ENCODE measurements at places on chromosomes 4 and X.

GRCh38 chr4:153799694-153800074 lies 10.8 kb upstream of the SFRP2 start:
- DNase-seq, result no peak

GRCh38 chr4:76197971-76198410 lies 15.6 kb downstream of the SCARB2 start:
- peak; percentile 27 for DNase-seq

GRCh38 chrX:11040405-11040804 lies 70.7 kb upstream of the HCCS start:
- no peak for DNase-seq

DNA sequence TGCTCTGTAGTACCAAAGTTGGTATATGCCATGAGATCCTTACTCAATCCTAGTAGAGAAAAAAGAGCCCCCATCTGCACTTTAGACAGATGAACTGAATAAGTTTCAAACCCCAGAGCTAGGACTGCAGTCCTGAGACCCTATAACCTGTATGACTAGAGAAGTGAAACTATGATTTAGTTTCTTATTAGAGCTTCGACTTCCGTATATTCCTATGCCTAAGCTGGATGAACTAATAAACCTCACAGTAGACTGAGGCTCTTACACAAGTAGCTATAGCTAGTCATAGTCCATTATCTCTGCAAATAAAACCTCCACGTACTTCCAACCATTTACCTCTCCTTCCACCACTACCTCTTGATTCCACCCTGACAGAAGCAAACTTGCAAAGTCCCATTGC lies 6.3 kb upstream of the OTUD4 start:
- DNase-seq, result no peak

- DNase-seq, result peak; percentile 86
These were observed 177.7 kb upstream of the PPARGC1A start for GRCh38 chr4:24067367-24068193.

DNA sequence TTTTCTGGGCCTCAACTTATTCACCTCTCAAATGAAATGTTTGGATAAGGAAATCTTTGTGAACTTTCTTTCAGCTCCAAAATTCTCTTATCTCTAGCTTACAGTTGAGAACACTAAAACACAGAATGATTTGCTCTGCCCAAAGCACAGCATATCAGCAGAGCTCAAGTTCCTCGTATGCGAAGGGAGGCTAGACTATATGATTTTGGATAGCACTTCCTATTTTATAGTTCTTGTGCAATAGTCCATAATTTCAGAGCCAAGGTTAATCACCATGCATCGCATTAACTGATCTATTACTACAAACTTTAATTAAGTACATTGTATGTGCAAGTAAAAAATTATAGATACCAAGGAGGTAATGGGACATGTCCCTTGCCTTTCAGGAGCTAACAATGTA lies 27.0 kb upstream of the KLHL13 start:
- no peak for DNase-seq

DNA sequence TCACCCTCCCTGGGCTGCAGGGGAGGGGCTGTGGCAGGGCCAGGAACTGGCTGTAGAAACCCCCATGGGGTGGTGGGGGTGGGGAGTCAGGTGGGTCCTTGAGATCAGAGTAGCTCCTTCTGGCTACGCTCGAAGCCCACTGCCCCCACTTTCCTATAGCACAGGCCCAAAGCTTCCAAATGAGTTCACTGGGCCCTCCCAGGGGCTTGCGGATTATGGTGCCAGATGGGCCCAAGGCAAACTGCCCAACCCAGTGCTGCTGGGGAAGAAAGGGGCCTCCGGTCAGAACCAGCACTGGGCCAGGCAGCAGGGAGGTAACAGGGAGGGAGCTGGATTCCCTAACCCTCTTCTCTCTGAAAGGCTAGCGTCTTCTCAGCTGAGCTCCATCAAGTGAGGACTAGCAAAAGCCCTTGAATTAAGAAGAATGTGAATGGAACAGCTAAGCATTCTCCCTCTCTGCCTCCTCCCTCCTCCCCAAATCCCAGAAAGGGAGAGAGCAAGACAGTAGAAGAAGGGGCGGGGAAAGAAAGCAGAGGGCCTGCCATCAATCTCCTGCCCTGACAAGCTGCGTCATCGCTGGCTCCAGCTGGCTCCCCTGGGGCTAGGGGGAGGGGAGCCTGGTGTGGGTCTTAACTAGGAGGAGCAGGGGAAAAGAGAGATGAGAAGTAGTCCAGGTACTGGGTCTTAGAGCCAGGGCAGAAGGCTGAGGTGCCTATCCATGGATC lies 34.7 kb downstream of the FRMPD3 start:
- DNase-seq, result peak; percentile 29

DNA sequence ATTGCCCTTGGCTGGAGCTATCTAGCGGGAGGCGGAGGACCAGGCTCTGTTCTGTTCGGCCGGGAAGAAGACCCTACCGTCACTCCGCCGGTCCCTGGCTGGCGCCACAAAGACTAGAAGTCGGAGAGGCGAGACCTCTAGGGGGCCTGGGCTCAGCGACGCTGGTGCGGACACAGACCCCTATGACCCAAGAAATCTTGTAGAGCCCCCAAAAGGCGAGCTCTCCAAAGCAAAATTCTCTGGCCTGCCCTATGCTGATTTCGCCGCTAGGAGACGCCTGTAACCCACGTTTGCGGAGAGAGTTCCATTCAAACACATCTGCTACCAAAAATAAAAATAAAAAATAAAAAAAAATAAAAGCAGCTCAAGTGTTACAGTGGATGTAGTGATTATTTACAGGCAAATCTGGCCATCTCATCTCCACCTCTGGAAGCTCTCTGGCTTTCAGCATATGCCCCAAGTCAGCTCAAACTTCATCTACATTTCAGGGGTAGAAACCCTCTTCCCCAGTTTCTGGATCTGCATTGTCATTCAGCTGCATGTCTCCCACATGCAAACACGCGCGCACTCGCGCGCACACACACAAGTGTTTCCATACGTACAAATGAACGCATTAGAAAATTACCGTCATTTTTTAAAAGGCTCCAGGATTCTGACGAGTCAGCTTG lies 2.4 kb upstream of the PCDH10 start:
- DNase-seq, result peak; percentile 63

GRCh38 chr4:109128589-109128988 lies 173.9 kb downstream of the COL25A1 start:
- no peak for DNase-seq

DNA sequence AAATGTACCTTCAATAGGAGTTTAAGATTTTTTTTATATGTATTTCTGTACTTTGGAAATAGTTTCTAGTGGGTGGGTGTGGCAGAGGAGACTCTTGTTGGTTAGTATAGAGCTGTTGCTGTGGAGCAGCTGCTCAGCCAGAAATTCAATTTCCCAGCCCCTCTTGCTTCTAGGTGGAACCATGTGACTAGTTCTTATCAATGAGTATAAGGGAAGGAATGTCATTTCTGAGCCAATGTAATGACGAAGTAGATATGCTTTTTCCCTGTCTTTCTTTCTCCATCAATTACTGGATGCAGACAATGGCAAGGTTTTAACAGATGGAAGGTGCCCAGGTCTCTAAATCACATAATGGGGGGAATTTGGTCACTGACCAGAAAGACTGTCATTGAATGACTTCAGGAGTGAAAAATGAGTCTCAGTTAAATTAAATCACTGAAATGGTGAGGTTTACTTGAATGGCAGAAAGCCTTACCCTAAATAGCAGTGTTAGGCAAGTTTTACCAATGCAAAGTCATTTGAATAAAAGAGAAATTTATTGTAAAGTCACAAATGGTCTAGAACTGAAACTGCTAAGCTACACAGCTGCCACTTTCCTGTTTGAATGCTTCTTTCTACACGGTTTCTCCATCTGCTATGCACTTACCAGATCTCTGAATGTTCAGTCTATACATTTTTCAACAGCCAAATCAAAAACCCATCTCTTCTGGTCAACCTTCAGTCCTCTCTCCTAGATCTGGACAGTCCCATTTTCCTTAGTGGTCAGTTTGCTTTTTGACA lies 795.4 kb upstream of the MAGEB2 start:
- no peak for DNase-seq

DNA sequence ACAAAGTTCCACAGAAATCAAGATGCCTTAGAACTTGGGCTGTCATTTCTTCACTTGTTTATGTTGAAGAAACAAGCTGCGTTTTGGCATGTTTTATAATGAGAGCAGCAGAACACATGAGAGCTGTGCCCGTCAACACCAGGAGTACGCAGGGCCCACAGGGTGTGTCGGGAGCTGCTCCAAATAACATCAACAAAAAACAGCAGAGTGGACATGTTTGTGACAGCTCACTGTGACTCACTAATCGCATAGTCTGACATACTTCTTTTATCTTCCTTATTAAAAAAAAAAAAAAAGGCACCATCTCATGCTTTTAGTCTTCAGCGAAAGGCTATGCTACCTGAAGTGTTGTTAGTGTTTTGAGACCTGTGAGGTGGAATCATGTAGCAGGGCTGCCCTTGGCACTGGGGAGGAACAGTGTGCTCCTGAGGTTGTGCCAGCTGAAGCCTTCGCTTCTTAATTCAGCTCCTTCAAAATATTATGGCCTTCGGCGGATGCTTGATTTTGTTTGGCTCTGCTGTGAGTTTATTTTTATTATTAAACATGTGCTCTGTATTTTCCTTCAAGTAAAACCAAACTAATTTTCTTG lies 32.8 kb downstream of the FHDC1 start:
- DNase-seq, result peak; percentile 68

DNA sequence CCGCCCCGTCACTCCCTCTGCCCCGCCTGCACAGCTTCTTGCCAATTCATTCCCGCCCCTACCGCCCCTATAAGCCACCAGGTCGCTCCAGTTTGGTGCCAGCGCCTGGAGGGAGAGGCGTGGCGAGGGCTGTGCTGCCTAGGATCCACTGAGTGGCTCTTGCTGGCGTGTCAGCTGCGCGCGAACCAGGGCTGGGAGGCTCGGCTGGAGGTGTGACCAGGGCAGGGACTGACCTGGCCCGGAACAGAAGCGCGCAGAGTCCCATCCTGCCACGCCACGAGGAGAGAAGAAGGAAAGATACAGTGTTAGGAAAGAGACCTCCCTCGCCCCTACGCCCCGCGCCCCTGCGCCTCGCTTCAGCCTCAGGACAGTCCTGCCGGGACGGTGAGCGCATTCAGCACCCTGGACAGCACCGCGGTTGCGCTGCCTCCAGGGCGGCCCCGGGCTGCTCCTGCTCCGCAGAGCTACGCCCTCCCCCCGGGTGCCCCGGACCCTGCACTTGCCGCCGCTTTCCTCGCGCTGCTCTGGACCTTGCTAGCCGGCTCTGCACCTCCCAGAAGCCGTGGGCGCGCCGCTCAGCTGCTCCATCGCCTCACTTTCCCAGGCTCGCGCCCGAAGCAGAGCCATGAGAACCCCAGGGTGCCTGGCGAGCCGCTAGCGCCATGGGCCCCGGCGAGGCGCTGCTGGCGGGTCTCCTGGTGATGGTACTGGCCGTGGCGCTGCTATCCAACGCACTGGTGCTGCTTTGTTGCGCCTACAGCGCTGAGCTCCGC lies at the start of gene GPR78:
Gene GPR78 (plus strand): TSS at position 72 of the 773 bp plus-strand sequence. CDS start 591 bp downstream, at position 663.
- no peak for DNase-seq

DNA sequence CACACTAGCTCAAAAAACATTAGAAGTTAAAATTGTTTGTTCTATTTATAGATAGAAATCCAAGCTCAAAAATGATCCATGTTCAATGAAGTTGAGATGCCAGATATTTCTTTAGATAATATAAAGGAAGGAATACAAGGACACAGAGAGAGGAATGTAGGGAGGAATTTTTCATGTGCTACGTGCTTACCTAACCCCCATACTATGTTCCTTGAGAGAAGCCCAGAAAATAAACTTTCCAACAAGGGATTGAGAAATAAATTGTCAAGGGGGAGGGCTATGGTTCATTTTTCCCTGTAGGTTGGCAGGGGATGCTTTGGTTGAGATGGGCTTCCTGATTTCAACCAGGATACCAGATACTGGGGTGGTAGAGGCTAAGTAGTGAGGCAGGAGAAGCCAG lies 15.6 kb upstream of the ADH5 start:
- no peak for DNase-seq

DNA sequence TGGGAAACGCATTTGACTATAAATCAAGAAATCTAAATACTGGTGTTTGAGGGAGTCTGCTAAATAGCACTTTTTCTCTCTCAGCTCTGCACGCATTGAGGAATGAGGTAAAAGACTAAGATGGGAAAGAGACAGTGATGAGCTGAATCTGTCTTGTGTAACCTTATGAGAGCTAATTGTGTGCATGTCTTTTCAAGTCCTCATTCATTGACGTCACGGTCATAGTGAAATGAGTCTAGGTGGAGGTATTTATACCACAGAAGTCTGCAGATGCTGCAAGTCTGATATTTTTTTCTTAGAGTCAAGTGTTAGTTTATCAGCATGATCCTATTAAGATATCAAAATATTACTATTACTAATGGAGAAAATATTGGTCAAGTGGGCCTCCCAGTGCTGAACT lies 361.5 kb upstream of the HS3ST1 start:
- DNase-seq, result no peak

DNA sequence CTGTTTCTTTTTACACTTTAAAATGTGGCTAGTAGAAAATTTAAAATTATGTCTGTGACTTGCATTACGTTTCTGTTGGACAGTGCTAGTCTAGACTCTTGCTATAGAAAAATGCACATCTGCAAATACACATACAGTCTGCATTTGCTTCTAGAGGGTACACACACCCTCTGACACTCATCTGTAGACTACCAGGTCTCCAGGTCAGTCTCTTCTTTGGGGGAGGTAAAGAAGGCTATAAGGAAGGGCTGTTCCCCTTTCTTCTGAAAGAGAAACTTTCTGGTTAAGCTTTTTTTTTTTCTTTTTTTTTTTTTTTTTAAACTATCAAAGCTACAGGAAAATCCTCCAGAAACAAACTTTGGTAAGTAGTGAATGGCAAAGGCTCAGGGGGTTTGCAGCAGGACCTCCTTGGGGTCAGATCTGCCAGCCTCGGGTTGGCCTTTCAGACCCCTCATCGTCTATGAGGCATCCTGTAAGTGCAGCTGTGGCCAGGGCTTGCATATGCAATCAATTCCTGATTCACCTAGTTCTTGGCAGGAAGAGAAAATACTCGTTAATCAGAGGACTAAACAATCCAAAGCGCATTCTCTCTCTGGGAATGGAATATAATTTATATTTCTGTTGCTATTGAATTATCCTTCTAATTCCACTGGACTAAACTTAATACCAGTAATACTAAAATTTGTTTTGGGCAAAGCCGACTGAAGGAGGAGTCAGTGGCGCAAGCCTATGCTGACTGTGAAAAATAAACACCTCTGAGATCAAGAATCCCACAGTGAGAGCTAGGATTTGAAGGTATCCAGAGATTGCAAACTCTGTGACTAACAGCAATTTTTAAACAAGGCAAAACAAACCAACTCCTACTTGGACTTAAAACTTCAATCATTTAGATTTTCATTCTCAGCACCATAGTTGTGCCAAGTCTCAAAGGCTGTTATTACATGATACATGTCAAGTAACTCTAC lies 109.3 kb upstream of the TBC1D9 start:
- no peak for DNase-seq

GRCh38 chr4:42627885-42628646 lies 28.8 kb downstream of the ATP8A1 start:
- no peak for DNase-seq

DNA sequence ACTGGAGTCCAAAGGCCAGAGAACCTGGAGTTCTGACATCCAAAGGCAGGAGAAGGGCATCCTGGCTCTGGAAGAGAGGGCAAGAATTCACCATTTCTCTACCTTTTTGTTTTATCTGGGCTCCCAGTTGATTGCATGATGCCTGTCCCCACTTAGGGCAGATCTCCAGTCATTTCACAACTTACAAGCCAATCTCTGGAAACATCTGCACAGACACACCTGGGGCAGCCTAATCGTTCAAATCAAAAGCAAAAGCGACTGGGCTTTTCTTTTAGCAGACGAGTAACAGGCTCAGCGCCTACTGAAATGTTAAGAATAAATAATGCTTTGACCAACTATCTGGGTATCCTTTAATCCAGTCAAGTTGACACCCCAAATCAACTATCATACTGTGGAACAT lies 136.0 kb upstream of the NPY2R start:
- DNase-seq, result no peak

GRCh38 chr4:187663076-187663475 lies 332.5 kb upstream of the ZFP42 start:
- no peak for DNase-seq
